ENCODE measurements at places on chromosomes 12 and 14. TPM values are rescaled to one million over a fixed set of nuclear protein-coding genes. Genes with fewer than 3 reads are reported as not detected.

DNA sequence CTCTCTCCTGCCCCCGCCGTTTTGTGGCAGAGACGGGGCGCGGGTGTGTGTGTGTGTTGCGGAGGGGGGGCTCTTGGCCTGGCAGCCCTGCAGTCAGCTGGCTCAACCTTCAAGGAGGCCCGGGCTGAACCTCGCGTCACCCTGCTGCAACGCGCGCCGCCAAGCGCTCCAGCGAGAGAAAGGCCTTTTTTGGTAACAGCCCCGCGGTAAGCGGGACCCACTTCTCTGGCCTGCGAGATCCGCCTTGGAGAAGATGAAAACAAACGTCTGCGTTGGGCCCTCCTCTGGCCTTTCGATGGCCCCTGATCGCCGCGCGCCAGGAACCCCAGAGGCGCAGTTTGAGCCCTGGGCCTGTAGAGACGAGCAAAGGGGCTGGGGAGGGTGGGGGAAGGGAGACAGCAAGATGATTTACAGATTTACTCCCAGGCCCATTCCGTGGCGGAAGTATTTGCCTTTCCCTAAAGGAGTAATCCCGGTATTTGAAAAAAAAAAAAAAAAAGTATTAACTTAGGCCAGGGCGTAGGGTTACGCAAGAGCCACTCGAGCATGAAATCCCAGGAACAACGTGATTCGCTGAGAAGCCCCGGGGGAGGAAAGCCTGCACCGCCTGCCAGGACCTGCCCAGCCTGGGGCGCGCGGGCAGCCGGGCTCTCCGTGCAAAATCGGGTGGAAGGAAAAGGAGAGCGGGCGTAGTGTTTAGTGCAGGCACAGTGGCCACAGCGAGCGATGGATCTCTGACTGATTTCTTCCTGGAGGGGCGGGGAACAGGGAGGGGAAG lies 4.5 kb upstream of the IRF2BPL start:
- DNase-seq = peak; percentile 99

HOXC10 gene
- not detected for total RNA-seq

EPYC gene
- total RNA-seq = not detected

GRCh38 chr12:27604431-27604830 lies 80.4 kb downstream of the PPFIBP1 start:
- no peak for DNase-seq

GRCh38 chr14:86334355-86334754 lies 804.4 kb downstream of the FLRT2 start:
- no peak for DNase-seq

GRCh38 chr14:93121030-93121834 lies 5.5 kb upstream of the ITPK1 start:
- DNase-seq = no peak

GRCh38 chr12:40164034-40164433 lies 58.2 kb upstream of the SLC2A13 start:
- DNase-seq = no peak

- DNase-seq = no peak
These were observed 226.1 kb downstream of the CHST11 start for GRCh38 chr12:104682790-104683279.

- no peak for DNase-seq
These were observed 924.8 kb downstream of the NRXN3 start for GRCh38 chr14:79094951-79095350.

MMP14 gene
- total RNA-seq = 106 TPM

- DNase-seq = no peak
These were observed 295.2 kb downstream of the CACNA1C start for GRCh38 chr12:2347844-2348481.

PRH2 gene
- not detected for total RNA-seq

DNA sequence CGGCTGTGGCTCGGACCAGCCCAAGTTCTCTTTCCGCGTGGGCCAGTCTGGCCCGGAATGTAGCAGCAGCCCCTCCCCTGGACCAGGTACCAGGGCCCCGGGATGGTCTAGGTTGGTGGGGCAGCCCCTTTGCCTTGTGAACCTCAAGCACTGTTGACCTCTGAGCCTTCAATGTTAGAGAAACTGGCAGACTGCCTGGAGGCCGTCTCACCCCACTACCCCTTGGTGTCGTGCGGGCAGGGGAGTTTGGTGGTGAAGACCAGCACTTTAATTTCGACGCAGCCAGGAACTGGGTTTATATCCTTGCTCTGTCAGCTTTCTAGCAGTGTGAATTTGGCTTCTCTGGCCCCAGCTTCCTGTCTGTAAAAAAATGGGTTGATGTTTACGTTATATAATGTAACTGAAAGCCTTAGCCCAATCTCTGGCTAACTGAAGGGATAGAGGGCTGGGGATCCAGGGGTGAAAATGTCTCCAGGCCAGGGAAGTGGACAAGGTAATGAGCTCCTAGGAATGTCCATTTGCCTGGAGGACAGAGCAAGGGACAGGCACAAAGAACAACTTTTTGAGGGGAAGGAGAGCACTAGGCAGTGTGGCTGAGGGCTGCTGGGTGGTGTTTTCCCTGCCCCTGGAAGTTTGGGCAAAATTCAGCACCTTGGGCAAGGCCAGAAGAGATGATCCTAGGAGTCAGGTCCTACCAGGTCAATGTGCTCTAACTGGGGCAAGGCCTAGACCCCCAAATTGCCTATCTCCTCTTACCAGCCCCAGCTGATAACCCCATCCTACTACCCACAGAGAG lies 11.4 kb downstream of the MCRS1 start:
- DNase-seq = no peak

All from sigmoid colon (tissue), 7 donors.